ENCODE measurements at places on chromosomes 6 and 20.
A peak's percentile ranks its signal among the peaks of the same experiment; 100 is the strongest.

DNA sequence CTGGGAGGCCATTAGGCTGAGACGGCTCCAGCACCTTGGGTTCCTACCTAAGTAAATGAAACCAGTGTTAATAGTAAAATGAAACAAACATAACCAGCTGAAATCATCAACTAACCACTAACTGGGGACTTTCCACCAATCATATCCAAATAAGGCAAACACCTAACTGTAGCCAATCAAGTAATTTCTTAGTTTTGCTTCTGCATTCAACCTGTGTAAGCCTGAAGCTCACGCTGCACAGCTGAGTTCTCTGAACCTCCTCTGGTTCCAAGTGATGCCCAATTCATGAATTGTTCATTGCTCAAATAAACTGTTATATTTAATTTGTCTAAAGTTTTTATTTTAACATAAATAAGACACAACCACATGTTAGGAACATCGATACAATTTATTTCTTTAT lies 22.5 kb downstream of the KLHL32 start:
- DNase-seq = no peak

DNA sequence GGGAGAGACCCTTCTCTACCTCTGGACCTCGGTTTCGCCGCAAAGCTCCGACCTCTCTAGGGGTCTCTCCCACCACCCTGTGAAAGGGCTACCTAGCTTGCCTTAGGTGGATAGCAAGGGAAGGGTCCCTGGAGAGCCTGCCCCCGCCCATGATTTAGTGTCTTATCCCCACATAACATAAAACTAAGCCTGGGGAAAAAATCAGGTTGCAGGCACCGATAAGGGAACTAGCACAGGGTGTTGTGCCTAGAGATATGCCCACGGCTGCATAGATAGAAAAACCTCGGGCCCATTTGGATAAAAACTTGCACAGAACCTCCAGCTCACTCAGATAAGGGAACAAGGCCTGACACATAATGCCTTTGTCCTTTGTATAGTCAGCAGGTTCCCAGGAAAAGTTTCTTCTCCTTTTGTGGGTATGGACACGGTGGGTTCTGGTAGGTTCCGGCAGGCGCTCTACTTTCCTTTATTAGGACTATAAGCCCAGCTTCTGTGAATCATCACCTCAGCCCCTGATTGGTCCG lies 846 bp downstream of the ZSCAN31 start:
- no peak for DNase-seq

DNA sequence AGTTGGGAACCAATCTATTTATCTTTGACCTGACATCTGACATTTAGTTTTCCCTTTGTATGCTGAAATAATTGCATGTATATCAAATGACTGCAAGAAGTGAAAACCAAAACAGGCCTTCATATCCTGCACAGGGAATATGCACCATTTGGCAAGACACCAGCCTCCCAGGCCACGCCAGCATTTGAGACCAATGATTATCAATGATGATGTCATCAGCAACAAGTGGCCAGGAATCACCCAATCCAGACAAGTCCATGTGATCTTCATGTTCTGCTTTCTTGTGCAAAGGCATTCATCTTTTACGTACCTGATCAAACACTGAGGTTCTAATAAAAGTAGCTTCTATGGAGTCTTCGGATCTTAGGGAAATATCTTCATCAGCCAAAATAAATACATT lies 107.4 kb upstream of the TENT5A start:
- DNase-seq = no peak

DNA sequence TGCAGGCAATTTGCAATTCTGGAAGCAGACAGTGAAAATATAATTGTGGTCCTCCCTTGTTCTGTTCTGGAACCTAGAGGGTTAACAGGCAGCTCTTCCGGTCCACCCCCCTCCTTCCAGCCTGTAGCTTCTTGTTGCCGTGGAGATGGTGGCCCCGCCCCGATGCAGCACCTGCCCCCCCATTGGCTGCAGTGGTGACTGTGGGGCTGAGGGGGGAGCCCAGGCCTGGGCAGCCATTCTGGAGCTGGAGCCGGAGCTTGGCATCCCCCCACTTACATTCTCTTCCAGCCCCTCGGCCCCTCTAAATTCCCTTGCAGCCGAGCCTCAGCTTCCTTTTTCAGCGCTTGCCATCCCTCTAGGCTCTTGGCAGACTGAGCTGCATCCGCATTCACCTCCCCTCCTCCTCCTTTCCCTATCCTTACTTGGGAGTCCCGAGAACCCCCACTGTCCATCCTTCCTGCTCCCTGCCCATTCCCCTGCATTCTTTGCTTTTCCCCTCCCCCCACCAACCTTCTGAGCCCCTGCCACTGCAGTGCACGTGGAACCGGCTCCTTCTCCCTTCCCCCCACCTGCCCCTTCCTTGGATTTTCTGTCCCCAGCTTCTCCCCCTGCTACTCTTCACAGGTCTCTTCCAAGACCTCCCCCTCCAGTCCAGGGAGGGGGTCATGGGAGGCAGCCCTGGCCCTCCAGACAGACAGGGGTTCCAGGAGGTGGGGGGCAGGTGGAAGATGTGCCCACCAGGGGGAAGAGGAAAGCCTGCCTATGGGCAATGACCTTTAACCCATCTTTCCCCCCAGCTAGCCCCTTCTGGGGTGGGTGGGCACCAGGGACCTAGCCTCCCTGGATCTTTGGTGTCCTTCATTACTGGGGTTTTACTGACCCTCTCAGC lies 11.4 kb downstream of the SYNGAP1 start:
- DNase-seq = peak; percentile 81

DNA sequence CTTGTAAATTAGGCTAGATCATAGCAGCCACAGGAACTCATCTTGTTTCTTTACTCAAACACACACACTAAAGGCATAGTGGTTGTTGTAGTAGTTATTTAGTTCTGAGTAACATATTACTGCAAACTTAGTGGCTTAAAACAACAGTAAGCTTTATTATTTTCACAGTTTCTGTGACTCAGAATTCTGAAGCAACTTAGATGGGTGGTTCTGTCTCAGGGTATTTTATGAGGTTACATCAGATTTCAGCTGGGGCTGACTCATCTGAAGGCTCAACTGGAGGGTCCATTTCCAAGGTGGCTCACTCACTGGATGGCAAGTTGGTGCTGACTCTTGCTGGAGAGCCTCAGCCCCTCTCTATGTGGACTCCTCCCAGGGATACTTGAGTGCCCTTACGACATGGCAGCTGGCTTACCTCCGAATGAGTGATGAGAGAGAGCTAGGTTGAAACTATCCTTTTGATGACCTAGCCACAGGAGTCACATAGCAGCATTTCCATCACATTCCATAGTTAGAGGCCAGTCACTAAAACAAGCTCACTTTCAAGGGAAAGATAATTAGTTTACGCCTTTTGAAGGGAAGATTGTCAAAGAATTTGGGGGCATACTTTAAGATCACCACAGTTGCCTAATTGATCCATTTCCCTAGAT lies 136.5 kb upstream of the PRND start:
- no peak for DNase-seq

GRCh38 chr20:62044631-62045030 lies 21.1 kb downstream of the TAF4 start:
- no peak for DNase-seq

GRCh38 chr6:82744286-82745015 lies 321.2 kb downstream of the UBE3D start:
- DNase-seq = no peak

GRCh38 chr6:134531611-134532010 lies 213.7 kb upstream of the SGK1 start:
- no peak for DNase-seq

GRCh38 chr6:137188855-137189254 lies 15.4 kb upstream of the IL22RA2 start:
- DNase-seq = no peak

DNA sequence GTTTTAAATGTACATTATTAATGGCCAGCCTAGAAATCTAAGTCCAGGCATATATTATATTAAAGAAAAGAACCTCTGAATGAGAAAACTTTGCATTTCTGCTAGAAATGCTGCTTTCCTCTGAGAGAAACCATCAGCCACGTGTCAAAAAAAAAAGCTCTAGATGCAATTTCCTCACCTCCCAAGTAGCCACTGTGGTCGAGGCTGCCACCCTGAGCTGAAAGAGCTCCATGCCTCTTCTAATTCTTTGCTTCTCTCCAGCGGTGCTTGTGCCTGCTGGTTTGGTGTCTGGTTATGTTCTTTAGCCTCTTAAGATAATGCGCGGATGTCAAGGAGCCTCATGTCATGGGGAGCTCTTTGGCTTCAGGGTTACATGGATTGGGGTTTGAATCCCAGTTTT lies 316.0 kb downstream of the TFAP2C start:
- DNase-seq = no peak

DNA sequence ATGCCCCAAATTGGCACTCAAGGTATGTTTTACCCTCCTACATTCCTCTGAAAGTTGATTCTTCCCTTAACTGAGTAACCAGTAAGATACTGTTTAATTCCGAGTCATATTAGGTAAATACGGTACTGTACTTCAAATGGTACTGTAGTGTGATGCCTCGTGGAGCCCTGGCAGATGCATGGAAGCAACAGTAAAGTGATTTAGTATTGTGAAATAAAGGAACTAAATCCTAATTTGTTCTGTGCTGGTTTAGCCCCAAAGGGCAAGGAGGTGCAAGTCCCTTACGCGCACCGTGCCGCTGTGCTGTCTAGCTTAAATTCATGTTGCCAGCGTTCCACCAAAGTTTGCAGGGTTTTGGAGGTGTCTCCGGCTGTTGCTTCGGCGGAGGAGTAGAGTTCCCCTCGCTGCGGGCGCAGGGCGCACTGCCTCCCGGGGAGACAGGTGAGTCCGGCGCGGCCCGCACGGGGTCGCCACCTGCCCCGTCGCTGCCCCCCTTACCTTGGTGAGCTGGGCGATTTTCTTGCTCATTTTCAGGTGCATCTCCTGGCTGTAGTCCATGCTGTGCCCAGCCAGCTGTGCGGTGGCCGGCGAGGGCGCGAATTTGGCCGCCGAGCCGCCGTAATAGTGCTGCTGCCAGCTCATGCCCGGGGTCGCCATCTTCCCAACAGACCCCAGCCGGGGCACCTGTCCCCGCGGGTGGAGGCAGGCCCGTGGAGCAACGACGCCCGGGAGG lies 655 bp downstream of the FAM184A start:
- DNase-seq = peak; percentile 61

GRCh38 chr6:48774276-48774675 lies 663.3 kb upstream of the PTCHD4 start:
- no peak for DNase-seq

DNA sequence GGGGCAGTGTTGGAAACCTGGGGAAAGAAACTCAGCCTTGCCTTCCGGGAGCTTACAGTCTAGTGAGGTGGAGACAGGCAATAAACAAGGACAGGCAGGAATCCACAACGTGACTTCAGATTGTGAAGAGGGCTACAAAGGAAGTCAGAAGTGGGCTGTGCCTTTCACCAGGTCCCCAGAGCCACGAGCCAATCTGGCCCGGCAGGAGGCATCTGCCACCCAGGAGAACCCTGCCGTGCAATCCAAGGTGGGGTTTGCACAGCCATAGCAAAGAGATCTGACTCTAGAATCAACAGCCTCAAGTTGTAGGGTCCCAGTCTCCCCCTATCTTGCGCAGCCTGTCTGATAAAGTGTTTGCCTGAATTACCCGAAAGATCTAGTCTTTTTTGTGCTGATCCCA lies 5.5 kb downstream of the SLC32A1 start:
- peak; percentile 9 for DNase-seq

DNA sequence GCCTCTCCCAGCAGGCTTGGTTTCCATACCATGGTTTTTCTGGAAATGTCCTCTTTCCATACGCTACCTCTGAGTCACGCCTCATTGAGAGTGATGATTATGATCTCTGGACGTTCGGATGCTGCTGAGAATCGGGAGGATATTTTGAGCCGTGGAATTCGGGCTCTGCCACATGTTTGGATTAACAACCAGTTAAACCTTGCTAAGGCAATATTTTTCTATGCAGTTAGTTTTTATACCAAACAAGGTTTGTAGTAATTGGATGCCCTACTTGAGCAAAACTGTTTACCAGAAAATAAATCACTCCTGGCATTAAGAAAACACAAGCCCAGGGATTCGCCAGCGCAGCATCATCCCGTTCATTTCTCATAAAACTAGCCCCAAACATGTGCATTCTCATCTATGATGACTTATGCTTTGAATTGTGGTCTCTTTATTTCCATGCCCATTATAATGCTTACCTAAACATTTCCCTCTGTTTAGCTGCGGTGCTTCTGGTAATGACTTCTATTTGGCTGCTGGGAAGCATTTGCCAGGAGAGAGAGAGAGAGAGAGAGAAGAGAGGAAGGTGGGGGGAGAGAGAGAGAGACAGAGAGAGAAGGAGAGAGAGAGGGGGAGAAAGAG lies 198.9 kb downstream of the CLIC5 start:
- no peak for DNase-seq

- no peak for DNase-seq
Observed at GRCh38 chr6:146286961-146287360, 256.7 kb upstream of the RAB32 start.
